ENCODE measurements at places on chromosomes 2 and 18. TPM values are rescaled to one million over a fixed set of nuclear protein-coding genes. Genes with fewer than 3 reads are reported as not detected.

DNA sequence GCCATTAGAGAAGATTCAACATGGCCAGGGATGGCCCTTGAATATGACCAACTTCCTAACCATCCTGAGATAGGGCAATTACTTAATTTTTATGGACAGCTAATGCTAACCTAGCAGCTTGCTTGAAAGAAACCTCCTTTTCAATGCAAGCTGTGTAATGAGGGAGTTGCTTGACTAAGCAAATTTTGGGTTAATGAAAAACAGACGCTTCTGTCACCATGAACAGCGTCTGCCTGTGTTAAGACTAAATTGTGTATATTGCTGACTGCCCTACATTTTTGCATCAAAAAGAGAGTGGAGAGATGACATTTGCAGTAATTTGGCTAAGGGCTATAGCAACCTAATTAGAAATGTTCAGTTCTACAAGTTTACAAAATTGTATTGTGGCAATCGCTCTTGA, 319.2 kb upstream of the LRATD1 start:
- no peak overlapping the region for H3K27ac ChIP-seq
- H3K4me3 ChIP-seq = no peak overlapping the region
- no peak for DNase-seq
- H3K4me1 ChIP-seq = no peaks in the 10 kb centered on the region
- no peaks in the 10 kb centered on the region for H3K27me3 ChIP-seq

DNA sequence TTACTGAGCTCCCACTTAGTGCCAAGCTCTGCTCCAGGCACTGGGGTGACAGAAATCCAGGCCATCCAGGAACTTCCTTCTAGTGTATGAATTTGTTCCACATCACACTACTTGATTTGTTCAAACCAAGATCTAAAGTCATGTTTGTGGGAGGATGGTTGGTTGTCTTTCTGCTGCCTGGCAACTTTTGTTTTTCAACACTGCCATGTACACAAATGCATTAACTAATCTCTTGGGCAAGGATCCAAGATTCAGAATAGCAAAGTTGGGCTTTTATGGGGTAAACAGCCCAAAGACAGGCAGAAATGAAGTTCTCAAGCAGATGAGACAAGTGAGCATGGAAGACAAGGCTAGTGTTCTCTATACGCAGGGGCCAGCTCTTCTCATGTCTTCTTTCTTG, 53.4 kb upstream of the PROKR1 start:
- H3K36me3 ChIP-seq = no peaks in the 10 kb centered on the region
- H3K4me1 ChIP-seq = peaks cover 9% of the 10 kb centered on the region
- H3K27me3 ChIP-seq = no peaks in the 10 kb centered on the region
- H3K4me3 ChIP-seq = no peak overlapping the region
- H3K27ac ChIP-seq = no peak overlapping the region

Gene GATA6
- total RNA-seq = not detected

DNA sequence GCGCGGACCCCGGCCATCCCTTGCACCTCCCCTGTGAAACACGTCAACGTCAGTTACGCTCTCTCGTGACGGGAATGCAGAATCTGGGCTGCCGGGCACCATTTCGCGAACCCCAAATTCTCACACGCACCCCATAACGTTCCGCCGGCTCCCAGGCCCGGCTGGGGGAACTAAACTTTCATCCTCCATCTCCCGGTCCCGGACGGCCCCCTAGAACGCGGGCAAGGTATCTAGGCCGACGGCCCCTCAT, 544 bp downstream of the DNAJC27 start:
- H3K27ac ChIP-seq = peak overlapping the region; percentile 100
- peak overlapping the region; percentile 99 for H3K4me3 ChIP-seq
- no peaks in the 10 kb centered on the region for H3K27me3 ChIP-seq
- H3K4me1 ChIP-seq = peaks cover 12% of the 10 kb centered on the region
- peaks cover 8% of the 10 kb centered on the region for H3K36me3 ChIP-seq
- DNase-seq = no peak

Gene OTX1
- total RNA-seq = not detected

Gene CHRNG
- total RNA-seq = not detected

DNA sequence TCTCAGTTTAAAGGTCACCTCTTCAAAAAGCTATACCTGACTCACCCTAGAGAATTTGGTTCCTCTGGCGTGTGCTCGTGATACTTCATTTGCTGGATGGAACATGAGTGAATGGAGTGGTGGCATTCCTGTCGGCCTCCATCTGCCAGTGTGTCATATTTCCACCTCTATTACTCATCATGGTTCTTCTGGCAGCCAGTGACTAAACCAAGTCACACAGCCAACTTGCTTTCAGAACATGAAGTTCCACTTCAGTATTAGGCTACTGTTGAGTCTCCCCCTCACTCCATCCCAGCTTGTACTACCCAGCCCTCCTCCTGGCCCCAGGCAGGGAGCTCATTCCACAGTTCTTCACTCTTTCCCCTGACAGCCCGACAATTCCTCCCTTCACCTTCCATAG, 169.8 kb downstream of the MREG start:
- no peak for DNase-seq
- H3K27ac ChIP-seq = no peak overlapping the region
- H3K36me3 ChIP-seq = no peaks in the 10 kb centered on the region
